ENCODE measurements at places on chromosomes 12 and 14.
A peak's percentile ranks its signal among the peaks of the same experiment; 100 is the strongest.

DNA sequence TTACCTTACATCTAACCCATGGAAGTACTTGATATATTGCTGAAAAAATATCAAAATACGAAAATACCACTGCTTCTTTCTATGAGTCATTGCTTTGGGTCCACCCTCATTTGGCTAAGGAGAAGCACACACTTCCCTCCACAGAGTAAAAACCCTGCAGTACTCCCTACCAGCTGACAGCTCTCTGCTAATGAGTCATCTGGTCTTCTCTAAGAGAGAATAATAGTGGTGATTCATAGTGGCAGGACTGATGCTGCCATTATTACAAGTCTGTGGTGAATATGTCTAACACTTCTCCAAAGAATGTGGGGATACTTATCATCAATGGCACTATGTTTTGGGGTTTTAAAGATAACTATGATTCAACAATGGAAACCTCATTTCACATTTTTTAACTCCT is 90.7 kb downstream of the PPFIA2 start:
- DNase-seq: no peak

- no peak for DNase-seq
Measured at GRCh38 chr14:106506881-106507305, 980.5 kb downstream of the TMEM121 start.

DNA sequence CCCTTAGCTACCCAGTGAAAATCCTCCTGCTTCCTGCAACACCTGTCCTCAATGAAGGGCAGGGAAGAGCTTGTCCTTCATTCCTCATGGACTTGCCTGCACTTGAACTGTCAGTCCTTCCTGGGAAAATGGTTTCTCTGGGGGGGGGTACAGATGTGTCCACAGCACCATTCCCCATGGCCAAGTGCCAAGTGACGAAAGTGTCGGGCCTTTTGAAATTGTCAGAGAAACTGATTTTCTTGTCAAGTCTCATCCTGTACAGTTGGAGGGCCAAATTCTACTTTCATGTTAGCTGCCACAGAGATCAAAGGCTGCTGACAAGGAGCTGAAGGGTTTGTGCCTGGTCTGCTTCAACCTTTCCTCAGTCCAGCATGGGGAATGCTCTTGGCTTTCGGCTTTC is 179.5 kb upstream of the PARP11 start:
- DNase-seq: no peak

GRCh38 chr14:64110802-64111201 is 183.4 kb downstream of the ESR2 start:
- no peak for DNase-seq

GRCh38 chr14:52370406-52370935 is 56.4 kb downstream of the PTGER2 start:
- DNase-seq: no peak

- no peak for DNase-seq
Measured at GRCh38 chr14:39318574-39318973, 84.9 kb downstream of the MIA2 start.

- no peak for DNase-seq
Measured at GRCh38 chr14:82431031-82431430, 897.4 kb upstream of the SEL1L start.

DNA sequence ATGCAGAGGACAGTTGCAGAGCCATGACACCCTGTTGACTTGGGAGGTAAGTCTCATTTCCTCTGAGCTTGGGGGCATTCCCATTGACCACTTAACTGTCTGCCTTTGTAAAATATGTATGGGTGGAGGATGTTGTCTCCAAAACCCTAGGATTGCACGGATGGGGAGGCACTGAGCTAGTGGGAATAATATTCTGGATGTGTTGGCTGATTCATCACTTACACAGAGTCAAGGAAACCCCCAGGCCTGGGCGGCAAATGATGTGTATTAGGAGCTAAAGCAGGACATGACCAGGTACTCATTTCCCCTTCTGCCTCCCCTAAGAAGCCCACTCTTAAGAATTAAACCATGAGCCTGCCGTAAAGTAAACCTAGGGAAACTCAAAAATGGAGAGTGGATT is 319.4 kb downstream of the VRK1 start:
- DNase-seq: no peak

DNA sequence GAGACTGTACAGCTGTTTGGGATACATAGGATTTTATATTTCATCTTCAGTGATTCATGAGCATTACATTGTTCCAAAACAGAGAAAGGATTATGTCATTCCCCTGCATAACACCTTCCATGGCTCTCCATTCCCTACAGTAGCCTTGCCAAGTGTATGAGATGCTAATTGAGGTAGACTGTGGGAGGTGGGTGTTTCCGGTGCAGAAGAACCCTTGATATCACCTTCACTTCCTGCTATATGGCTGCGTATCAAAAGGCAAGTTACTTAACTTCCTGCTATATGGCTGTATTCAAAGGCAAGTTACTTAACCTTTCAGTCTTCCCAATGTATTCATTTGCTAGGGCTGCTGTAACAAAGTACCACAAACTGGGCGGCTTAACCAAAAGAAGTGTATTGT is 11.2 kb downstream of the FAR2 start:
- DNase-seq: no peak

DNA sequence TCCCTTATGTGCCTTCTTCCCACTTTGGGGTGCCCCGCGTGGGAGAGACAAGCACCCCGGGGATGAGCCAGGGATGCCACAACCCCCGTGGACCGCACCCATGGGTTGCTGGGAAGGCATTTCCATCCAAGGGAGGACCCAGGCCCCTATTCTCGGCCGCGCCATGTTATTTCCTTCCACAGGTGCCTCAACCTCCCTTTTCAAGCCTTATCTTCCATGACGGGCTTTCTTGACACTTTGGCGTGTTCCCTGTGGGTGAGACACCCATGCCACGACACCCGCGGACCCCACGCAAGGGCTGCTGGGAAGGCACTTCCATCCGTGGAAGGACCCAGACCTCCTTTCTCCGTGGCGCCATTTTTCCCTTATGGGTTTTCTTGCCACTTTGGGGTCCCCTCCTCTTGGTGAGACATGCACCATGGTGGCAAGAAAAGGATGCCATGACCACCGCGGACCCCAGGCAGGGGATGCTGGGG is 269.2 kb downstream of the ALG10 start:
- DNase-seq: peak; percentile 46

DNA sequence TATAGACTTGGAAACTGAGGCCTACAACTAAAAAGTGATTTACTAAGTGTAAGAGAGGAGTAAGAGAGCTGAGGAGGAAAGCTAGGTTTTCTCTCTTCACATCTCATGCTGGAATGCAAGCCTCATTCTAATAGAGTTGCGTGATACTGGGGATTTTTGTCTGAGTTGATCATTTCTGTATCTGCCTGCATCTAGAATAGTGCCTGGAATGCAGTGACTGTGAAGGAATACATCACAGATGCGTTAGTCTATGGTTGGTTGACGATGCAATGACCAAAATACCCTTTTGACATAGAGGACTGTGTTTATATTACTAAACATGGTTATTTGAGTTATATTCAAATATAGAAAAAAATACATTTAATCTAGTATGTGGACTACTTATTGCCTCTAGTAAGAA is 9.2 kb upstream of the TMEM117 start:
- no peak for DNase-seq

GRCh38 chr12:132014915-132015280 is 65.2 kb downstream of the EP400 start:
- DNase-seq: no peak

- no peak for DNase-seq
Measured at GRCh38 chr12:102571889-102572288, 91.5 kb upstream of the IGF1 start.

- DNase-seq: peak; percentile 5
Measured at GRCh38 chr12:26691234-26691970, 141.6 kb downstream of the ITPR2 start.

DNA sequence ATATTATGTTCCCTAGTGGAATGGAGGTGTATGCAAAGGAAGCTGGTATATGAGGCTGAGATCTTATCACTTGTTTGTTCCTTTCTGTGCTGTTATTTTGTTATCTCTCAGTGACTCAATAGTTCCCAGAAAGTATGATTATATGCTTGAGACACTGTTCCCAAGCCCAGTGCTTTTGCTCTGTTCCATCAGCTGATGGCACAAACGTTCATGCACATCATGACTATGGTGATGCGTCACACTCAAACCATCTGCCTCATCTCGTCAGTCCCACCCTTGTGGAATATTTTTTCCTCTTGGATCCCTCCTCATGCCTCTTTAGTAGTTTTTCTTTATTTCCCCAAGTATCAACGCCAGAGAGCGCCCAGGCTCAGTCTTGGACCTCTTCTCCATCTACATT is 786.9 kb downstream of the AACS start:
- DNase-seq: no peak

DNA sequence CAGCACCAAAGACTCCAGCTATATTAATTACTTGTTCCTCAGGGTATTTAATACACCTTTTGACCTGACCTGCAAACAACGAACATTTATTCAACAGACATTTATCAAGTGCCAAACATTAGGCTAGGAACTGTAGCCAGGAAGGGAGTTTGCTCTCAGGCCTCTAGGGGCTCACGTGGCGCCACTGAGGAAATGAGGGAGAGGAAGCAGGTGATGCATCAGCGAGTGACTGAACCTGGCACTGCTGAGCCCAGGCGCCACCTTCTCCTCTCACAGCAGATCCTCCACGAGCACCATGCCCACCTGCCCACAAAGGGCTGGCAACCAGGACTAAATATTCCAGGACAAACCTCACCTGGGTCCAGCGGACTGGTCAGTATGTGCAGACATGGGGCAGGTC is 50.2 kb downstream of the SETD3 start:
- DNase-seq: no peak

- DNase-seq: no peak
Measured at GRCh38 chr12:7144414-7145120, 14.4 kb downstream of the CLSTN3 start.

DNA sequence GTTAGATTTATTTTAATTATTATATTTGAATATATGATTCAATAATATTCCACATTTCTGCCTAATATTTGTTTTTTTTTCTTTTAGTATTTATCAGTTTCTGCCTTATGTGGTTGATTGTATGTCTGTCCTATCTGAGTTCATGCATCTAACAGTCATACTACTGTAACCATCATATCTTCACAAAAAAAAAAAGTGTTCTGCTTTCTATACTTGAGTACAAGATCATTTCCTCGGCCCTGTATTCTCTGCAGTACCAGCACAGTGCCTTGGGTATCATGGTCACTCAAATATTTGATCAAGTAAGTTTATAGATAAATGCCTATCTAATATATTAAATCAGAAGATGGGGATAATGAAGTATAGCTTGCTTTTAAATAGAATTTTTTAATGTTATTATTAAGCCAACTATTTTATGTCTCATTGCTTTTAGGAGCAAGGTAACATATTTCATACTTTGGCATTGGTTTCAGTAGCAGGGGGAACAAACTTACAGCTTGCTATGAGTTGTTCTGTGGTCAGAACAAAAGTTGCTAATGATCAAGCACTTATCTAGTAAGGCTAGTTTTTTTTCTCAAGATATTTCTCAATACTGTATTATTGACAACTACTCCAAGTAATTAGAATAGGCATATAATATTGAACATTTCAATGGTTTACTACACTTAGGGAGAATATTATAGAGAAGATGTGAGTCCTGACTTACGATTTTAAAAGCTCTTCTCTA is 290.5 kb upstream of the FBXO33 start:
- no peak for DNase-seq

Measured in upper lobe of left lung (tissue), 6 donors.